ENCODE measurements at places on chromosomes 1 and 21.

GRCh38 chr1:110785612-110786011 is 87.3 kb upstream of the CD53 start:
- no peak for DNase-seq

DNA sequence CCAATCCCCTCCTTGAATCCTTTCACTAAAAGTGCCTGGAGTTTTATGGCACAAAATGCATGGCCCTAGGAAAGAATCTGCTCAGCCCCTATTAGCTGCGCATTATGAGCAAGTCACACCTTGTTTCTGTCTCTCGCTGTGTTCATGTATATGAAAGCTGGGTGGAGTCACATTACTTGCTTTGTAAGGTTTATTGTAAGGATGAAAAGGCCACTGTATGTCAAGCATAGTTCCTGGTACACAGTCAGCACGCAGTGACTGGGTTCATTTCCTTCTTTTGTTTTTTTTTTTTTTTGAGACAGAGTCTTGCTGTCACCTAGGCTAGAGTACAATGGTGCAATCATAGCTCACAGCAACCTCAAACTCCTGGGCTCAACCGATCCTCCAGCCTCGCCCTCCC is 6.7 kb upstream of the SLC9A1 start:
- no peak for DNase-seq

DNA sequence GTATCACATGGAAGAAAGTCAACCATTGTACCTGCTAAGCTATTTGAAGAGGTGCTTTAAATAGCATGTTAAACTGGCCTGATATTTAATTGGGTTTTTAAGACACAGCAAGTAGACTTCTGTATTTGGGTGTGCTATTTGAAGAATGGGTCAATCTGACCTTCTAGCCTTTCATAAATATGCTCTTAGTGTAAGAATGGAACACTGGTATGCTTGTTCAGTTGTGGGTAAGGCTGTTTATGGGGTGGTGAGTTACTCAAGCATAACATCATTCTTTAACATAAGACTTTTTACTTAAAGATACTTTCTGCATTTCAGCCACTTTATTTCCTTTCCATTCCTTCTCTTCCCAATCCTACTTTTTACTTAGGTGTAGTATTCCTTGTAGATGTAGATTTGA is 21.4 kb downstream of the AHCYL1 start:
- no peak for DNase-seq

- no peak for DNase-seq
Measured at GRCh38 chr1:41498804-41499203, 14.3 kb upstream of the EDN2 start.

DNA sequence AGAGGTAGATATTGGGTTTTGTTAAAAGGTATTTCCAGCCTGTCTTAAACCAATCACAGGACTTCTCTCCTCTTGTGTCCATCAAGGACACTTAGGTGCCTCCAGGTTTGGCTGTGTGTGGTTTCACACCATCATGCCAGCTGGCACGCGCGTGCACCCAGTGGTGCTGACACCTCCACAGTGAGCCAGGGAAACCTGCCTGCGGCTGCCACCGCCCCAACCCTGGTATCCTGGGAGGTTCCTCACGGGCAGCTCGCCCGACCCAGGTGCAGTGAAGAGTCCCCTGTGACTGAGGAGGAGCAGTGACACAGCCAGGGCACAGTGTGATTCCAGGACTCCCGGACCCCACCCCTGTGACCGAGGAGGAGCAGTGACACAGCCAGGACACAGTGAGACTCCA is 13.2 kb upstream of the COL6A2 start:
- DNase-seq, result no peak

GRCh38 chr21:33149181-33149580 is 79.2 kb downstream of the OLIG1 start:
- DNase-seq, result no peak

- no peak for DNase-seq
Measured at GRCh38 chr21:38837806-38838461, 32.2 kb downstream of the ETS2 start.

DNA sequence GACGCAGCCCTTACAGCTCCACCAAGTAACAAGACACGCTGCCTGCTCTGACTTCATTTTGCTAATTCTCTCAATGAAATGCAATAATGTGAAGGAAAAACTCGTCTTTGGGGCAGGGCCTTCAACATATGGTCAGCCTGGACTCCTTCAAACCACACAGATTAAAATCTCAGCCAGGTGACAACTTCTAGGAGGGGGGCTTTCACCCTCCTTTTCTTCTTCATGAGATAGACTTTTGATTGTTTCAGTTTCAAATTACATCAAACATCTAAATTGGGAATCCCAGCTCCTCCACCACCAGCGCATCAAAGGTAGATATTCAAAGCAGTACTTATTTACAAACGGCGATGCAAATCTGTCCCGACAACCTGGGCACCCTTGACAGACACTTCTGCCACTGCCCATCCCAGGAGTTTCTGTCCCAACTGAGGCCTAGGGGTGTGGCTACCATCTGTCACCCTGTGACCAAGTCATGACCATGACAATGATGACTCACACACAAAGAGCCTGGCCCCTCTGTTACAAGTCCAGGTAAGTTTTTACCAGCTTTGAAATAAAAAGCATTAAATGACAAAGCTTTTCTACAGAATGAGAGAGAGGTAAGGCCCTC is 29.7 kb downstream of the SSBP3 start:
- no peak for DNase-seq

DNA sequence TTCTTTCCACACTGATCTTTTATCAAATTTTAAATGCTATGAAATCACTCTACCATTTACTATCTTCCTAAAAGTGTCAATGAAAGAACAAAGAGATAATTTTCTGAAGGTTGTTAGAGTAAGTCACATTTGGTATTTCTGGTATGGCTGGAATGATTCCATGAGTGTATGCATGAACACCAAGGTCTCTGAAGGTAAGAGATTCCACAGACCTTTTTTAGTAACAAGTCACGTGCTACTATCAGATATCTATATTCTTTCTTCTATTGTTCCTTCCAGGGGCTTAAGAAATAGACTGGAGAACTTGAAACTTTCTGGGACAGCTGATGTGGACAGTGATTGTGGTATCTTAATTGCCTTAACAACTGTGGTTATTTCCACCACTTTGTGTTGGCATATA is 265.0 kb downstream of the SDCCAG8 start:
- no peak for DNase-seq

All from Kasumi-1 (cell line).